ENCODE measurements at places on chromosomes 7 and 10.

DNA sequence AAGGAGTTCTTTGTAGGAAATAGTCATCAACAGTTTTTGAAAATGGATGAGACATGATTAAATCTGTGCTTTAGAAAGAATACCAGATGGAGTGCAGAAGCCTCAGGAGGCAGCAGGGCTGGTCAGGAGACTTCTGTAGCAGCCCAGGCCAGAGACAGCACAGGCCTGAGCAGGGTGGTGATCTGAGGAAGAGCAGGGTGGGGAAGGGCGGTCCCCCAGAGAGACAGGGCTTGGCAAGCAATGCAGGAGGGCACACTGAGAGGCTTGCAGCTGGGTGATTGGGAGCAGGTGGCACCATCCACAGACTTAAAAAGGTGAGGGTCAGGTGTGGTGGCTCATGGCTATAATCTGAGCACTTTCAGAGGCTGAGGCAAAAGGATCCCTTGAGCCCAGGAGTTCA, 4.3 kb upstream of the SMKR1 start:
- DNase-seq, result no peak

DNA sequence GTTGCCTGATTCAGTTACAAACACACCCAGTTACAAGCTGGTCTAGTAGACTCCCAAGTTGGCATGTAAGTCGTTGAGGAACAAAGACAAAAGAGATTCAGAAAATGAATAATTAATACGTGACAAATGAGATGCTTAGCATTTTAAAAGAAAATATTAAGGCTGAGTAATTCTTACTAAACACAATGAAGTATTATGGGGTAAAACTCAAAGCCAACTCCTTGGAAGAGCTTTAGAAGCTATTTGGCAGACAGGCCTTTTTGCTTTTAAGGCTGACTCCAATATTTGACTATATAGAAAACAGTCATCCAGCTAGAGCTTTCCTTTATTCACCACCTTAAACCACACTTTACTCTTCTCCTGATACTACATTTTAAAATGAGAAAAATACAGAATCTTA, 5.4 kb downstream of the TRDMT1 start:
- DNase-seq, result no peak

- DNase-seq, result no peak
Observed at GRCh38 chr7:93739424-93739823, 151.1 kb downstream of the TFPI2 start.

DNA sequence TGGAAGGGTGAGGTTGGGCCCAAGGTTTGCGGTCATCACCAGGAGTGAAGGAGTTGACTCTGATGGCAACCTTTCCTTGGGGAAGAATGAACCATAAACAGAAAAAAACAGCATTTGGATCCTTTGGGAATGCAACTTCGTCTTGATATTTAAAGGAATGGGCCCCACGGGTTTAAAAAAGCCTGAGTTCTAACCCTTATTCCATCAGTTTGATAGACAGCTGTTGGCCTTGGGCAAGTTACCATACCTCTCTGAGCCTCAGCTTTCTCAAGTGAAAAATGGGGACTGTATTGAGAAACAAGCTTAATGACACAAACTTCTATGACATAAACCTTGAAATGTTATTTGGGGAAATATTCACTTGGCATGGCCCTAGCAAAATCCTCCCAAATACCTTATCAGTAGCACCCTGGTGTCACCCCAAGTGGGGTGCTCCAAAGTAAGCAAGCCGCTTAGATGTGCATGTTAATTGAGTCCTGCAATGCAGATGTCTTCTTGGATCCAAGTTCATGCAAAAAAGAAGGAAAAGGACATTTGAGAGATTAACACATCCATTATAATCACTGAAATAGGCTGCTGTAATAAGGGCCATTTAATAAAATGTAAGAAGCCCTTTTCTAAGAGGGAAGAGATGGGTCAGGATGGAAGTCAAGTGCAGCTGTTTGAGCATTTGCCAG, 13.8 kb downstream of the MXI1 start:
- no peak for DNase-seq

DNA sequence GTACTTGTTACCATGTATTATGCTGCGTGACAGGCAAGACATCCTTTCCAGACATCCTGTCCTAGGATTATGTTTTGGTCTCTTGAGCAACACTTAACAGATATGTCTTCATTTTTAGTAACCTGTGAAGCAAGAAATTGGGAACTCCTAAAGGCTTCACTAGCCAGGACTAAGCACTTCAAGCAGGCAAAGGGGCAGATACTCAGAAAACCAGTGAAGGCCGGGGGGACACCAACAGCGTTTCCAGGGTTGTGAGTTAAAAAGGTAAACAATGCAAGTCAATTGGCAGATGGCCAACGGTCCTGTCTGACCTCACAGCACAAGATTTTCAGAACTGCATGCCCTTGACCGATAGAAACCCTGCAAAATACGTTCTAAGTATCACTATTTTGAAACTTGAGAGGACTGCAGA, 77.6 kb upstream of the SFMBT2 start:
- DNase-seq, result peak; percentile 55

GRCh38 chr7:10643545-10643944, 330.1 kb upstream of the PHF14 start:
- no peak for DNase-seq

GRCh38 chr7:108596560-108596959, 26.9 kb downstream of the DNAJB9 start:
- DNase-seq, result no peak

- no peak for DNase-seq
Observed at GRCh38 chr7:6482307-6482706, 34.6 kb upstream of the DAGLB start.

GRCh38 chr7:138727336-138728099, 26.4 kb upstream of the SVOPL start:
- no peak for DNase-seq

GRCh38 chr7:53699215-53699837, 663.9 kb downstream of the POM121L12 start:
- DNase-seq, result no peak

DNA sequence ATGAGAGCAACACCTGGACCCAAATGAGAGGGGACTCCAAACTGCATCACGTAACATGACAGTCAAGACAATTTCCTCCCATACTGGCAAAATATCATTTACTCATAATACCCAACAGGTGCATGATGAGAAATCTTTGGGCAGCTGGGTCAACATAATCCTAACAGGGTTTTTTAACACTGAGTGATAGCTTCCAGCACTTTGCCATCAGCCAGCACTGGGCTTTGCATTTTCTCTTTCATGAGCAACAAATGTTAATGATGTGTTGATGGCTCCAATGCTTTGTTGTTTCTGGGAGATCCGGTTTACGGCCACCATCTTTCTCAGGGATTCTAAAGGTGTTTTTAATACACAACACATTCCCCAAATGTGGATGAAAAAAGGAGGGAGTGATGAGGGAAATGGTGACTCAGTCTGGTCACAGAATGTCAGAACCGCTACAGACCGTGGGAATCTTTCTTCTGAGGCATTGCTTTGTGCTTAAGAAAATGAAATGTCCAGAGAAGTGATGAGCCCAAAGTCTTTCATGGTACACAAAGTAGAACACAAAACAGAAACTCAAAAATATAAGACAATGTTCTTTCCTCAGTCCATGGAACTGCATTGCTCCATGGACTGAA, 705.7 kb upstream of the IGFBP3 start:
- peak; percentile 79 for DNase-seq

- no peak for DNase-seq
Observed at GRCh38 chr7:25396668-25397067, 168.4 kb upstream of the NPVF start.

GRCh38 chr7:18030758-18031157, 3.1 kb upstream of the PRPS1L1 start:
- DNase-seq, result no peak

GRCh38 chr10:35433851-35434426, 97.6 kb downstream of the CCNY start:
- DNase-seq, result peak; percentile 37

- DNase-seq, result no peak
Observed at GRCh38 chr10:28199941-28200340, 102.9 kb downstream of the MPP7 start.

- no peak for DNase-seq
Observed at GRCh38 chr7:11713352-11713751, 118.6 kb downstream of the THSD7A start.

DNA sequence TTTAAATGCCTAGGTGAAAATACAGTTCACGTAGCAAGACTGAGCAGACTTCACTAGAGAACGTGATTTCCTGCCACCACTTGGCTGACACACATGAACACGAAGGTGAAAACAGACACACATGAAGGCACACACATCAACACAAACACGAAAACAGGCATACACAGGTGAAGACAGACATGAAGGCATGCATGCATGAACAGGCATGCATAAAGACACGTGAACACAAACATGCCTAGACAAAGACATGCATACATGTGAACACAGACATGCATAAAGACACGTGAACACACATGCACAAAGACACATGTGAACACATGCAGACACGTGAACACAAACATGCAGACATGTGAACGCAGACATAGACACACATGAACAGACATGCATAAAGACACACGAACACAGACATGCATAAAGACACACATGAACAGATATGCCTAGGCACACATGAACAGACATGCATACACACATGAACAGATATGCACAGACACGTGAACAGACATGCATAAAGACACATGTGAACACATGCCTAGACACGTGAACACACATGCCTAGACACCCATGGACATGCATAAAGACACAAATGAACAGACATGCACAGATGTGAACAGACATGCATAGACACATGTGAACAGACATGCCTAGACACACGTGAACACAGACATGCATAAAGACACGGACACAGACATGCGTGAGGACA, 243.1 kb downstream of the ZMYND11 start:
- no peak for DNase-seq

DNA sequence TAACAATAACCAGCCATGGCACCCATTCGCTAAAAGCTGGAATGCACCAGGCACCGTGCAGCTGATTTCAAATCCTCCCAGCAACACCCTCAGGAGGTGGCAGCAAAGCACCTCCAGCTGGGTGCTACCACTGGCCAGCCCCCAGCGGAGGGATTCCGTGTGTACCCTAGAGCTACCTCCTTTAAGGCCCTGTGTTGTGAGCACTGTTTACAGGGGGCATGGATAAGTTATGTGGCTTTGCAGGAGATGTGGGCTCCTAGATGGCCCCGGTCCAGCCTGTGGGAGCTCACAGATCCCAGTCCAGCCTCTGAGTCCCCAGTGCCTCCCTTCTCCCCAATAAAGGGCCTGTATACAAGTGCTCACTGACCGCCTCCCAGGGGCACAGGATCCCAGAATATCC, 27.1 kb downstream of the TNRC18 start:
- peak; percentile 89 for DNase-seq

DNA sequence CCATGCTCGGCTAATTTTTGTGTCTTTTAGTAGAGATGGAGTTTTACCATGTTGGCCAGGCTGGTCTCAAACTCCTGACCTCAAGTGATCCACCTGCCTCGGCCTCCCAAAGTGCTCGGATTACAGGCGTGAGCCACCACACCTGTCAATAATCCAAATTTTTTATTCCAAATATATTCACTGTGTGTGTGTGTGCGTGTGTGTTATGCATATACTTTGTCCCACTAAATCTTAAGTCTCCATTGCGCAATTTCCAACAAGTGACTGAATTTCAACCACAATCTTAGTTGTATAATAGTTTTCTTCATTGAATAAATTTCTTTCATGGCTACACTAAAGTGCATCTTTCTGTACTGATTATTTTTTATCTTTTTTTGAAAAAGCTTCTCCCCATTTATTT, 2.7 kb downstream of the KRIT1 start:
- DNase-seq, result no peak

DNA sequence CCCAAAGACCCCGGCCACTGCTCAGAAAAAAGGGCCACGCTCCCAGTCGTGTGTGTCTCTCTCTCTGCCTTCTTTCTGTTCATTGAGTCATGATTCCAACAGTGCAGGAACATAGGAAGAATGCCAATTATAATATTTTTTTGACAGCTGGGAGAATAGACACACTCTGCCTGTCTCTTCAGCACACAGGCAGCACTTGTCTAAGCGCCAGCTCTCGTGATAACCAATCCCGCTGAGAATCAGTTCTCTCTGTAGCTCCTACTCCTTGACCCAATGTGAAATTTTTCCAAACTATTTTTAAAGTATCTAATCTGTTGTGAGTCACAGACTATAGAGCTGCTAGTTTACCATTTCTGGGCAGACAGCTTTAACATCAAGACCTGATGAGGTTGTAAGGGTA, 145.7 kb upstream of the RHEB start:
- no peak for DNase-seq

DNA sequence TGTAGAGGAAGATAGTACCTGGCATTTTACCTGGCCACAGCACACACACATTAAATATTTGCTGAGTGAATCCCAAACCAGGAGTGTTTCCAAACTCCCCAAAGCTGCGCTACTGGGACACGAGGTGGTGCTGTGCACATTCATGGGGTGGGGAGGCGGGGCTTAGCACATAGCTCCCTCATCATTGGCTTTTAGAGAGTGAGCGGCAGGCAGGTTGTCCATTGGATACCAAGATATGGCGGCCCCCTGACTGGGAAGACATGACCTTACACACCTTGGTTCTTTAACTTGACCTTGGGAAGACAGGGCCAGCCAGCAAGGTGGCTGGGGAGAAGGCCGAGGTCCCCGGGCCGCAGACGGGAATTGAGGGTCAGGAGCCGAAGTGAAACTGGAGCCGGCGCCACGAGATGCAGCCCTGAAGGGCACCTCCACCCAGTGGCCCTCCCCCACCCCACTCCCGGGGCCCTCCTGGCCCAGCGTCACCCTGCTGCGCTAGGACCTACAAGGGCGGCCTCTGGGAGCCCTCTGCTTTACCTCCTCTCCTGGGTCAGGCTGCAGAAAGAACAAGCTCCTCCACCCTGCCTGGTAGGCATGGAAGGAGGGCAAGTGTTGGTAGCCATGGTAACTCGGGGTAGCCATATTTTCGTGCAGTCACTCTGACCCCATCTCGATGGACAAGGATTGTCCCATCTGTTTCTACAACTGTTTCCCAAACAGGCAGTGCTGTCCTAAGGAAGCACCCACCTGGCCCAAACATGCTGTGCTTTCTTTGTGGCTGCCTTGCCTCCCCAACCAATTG, 24.0 kb downstream of the TMEM176A start:
- DNase-seq, result no peak

- no peak for DNase-seq
Observed at GRCh38 chr10:17239345-17240085, 11.5 kb downstream of the VIM start.

DNA sequence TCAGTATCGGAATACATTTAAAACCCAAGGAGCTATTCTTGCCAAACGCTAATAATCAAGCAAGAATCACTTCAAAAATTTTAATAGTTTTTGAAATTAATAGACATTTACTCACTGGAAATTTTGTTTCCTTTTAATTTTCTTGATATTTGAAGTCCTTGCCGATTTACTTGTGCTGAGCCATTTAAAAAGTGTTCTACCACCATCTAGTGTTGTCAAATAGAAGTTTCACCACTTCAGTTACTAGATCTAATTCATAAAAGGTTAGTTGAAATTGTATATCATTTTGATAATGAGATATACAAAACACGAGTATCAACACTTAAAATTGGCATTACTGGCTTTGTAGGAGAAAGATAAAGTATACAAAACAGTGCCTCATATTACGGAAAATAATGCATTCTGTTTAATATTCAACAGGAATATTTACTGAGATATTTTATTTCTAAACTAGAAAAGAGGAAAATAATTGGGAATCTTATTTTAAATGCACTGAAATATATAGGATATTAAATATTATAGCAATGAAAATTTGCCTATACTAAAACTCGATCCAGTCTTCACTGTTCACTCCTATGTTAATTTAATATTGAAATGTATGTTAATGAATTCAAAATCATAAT, 664.8 kb upstream of the SEMA3D start:
- DNase-seq, result peak; percentile 2
